T47D (cell line): ENCODE measurements at places on chromosomes 13 and 19.

DNA sequence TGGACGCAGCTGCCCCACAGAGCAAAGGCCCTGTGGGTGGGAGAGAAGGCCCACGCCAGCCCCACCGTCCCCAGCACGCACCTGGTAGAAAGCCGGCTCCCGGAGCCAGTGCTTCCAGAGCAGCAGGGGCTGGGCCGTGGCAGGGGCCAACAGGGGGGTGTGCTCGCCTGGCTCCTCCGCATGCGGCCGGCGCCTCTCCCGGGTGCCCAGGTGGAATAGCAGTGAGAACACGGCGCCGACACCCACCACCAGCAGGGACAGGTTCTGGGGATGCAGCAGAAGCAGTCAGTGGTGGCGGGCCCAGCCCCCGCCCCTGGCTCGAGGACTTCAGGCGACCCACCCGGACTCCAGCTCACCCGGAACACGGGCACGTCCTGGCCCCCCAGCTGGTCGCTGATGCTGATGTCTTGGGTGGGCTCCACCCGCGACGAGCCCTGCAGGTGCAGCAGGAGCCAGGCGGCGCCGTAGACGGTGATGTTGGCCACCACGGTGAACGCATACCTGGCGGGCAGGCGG, 8.9 kb downstream of the TEKTIP1 start:
- no peak for DNase-seq

DNA sequence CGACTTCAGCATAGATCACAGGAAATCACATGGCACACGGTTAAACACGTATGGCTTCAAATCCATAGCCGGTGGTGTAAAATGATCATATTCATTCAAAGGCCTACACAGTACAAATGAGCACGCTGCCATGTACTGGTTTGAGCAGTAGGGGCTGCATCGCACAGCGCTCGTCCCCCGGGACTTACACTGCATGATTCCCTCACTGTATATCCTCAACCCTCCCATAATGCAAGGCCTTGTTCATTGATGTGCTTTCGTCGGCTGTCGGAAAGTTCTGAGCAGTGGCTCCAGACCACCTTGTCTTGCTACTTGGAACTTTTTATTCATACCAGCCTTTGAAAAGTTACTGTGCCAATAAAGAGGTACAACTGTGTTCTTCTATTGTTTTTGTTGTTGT, 578.2 kb downstream of the MYO16 start:
- no peak for DNase-seq

DNA sequence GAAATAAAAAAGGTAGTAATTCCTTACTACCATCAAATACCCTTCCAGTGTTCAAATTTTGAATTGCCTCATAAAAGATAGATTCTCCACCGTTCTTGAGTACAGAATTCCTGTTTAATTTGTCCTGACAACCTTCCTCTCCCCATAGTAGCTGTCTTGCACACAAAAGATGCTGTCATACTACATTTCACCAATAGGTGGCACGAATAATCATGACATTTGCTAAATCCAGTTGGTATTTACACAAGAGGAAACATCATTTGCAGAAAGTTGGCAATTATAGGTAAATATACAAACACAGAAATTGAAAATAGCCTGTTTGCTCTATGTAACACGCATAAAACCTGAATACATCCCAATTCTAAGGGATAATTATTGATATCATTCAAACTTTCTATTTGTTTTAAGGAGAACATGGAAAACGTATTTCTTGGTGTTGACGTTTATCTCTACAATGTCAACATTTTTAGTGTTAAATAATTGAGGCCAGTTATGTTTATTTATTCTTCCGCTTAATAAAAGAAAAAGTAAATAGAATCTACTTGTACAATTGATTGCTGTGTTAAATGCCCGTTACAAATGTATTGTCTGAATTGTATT, 58.3 kb upstream of the CLDN10 start:
- peak; percentile 78 for DNase-seq

DNA sequence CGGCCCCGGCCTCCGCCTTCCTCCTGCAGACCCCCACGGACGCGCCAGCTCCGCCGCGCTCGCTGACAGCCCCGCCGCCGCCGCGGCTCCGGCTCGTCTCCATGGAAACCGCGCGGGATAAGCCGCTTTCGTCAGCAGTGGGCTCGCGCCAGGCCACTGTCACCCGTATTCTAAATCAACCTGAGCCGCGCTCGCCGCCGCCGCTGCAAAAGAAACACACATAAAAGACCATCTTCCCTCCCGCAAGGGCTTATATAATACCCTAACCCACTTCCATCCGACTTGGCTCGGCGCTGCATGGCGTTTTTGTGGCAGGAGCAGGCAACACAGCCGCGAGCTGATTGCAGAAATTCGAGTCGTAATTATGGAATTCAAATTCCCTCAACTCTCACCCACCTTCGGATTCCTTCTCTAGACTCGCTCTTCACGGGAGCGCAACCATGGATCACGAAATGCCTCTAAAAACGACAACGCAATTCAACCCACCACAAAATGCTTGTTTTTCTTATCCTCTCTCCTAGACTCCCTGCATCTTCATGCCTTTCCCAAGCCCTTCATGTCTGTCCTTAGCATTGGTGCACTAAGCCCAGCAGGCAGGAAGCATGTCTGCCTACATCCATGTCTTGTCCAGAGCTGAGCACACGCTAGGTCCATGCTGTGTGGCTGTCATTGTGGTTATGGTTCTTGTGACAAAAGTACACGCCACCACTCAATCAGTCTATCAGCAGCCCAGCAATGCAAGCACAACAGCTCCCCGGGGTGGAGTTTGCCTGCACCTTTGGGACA, at the start of gene AMER2:
TSS of gene AMER2 (minus strand) at position 772 of the 786 bp plus-strand sequence. CDS start at position 103, 669 bp downstream.
- no peak for DNase-seq

DNA sequence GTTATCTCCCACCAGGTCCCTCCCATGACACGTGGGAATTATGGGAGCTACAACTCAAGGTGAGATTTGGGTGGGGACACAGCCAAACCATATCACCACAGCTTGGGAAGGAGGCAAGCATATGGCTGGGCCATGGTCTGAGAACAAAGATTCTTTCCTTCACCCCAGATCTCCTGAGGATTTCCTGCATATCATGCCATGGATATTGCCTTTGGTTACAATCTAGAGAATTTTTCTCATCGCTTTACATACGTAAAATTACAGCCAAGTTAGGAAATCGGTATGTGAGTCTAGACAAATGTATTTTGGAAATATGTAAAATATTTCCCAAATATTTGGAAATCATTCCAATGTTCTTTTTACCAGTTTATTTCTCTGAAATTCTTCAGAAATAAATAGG, 398.3 kb downstream of the RFC3 start:
- no peak for DNase-seq

GRCh38 chr13:26041444-26041843, 10.4 kb downstream of the SHISA2 start:
- DNase-seq, result no peak

DNA sequence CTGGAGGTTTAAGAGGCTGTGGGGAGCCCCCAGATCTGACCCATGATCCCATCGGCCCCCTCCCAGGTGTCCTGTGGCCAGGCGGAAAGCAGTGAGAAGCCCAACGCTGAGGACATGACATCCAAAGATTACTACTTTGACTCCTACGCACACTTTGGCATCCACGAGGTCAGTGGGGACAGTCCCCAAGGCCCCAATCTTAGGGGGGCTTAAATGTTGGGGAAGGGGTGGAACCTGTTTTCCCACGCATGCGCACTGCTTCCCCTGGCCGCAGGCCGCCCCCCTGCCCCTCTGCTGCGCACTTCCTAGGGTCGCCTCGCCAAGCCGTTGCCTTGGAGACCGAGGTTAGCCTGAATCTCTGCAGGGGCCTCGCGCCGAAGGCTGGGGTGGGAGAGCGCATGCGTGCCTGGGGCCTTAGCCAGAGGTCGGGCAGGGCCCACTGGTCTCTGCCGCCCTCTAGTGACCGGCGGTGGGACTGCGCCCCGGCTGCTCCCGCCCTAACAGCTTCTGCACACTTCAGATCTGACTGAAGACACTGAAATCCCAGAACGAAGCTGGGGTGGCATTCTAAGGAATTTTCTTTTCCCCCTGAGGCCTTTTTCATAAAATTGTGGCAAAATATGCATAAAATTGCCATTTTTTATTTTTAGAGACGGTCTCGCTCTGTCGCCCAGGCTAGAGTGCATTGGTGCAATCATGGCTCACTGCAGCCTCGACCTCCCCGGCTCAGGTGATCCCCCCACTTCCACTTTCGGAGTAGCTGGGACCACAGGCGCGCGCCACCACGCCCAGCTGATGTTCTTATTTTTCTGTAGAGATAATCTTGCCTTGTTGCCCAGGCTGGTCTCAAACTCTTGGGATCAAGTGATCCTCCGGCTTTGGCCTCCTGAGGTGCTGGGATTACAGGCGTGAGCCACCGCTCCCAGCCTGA, 3.6 kb downstream of the PRMT1 start:
- peak; percentile 88 for DNase-seq

- DNase-seq, result no peak
Observed at GRCh38 chr13:102718746-102719145, 23.9 kb upstream of the METTL21C start.
